Activated naive CD4-positive, alpha-beta T cell treated with anti-CD3 and anti-CD28 coated beads, Interleukin-2, amount 10 ng/mL, durations not matched to agents 7 days and 5 days (primary cell): ENCODE measurements at places on chromosomes 3 and 15.

- no peak for DNase-seq
These were observed 134.1 kb downstream of the ARPP21 start for GRCh38 chr3:35773417-35773816.

DNA sequence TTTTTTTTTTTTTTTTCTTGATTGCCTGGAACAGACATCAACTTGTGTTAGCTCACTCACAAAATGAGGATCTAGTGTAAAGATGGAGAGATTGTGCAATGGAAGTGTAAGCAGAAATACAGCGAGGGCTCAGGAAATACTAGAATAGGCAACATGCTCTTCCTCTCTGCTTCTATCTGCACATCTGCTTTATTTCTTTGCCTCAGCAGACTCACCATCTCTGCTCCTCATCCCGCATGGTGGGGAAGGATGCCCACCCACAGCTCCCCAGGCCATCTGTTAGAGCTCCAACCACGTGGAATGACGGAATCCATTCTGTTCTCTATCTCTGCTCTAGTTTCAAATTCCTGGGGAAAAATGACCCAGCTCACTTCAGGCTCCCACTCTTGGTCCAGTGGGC, 128.0 kb upstream of the ADAMTS9 start:
- no peak for DNase-seq

DNA sequence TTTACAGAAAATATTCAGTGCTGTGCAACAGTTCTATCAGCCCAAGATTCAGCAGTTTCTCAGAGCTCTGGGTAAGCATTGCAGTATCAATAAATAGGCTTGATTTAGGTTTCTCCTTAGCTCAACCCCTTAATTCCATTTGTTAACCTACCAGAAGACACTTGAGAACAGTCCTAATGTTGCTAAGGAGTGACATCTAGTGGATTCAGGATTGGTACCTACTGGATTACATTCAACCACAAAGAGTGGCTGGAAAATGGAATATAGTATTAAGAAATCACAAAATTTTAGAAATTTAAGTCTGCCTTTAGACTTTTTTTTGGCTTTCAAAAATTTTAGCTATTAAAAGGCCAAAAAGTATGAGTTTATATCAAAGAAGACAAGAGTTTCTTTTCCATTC, 34.7 kb downstream of the POLG start:
- DNase-seq, result no peak

- no peak for DNase-seq
These were observed 32.8 kb downstream of the CDIN1 start for GRCh38 chr15:36612063-36612788.

DNA sequence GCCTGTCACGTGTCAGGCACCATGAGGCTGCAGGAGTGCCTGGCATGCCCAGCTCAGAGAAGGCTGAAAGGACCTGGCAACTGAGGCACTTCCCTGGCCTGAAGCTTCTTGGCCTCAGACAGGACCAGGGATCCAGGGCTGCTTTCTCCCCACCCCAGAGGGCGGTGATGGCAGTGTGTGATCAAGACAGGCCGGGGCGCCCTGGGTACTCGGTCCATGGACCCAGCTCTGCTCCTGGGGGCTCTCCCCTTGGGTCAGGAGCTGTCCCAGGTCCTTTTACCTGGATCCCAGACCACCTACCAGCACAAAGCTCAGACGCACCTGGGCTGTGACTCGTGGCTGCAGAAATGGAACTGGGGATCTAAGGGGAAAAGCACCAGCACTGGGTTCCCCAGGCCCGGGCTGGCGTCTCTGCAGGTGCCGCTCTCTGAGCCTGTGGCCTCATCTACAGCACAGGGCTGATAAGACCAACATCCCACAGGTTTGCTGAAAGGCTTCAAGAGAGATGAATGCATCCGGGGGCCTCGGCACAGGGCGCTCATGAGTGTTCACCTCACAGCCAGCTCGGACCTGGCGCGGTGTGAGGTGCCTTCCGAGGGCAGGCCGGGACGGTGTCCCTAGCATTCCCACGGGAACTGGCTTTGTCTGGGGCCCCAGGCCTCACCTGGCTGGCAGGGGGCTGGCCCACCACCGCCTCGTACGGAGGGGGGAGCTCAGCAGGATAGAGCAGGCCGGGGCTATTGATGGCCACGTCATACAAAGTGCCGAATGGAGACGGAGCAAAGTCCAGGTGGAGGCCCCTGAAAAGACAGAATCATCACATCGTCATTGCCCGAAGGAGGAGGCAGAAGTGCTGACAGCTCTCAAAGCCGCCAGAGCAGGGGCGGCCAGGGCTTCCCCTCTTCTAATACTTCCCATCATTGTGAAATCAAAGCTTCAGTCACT, 133.6 kb downstream of the NSMCE3 start:
- DNase-seq, result no peak

DNA sequence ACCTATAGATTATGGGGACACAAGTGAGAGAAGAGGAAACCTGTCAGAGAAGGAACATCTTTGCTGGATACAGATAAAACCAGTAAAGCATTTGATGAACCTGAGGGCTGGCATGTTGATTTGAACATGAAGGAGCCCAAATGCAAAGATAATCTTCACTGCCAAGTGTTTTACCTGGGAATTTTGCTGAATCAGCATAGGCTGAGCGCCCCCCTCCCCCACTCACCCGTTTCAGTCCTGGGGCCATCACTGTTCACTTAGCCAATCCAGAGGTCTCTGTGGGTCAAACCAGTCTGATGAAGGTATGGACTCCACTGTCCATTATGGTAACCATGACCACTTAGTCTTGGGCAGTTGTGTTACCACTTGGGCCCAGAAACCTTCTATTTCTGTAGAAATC, 466.0 kb upstream of the GRM7 start:
- no peak for DNase-seq

DNA sequence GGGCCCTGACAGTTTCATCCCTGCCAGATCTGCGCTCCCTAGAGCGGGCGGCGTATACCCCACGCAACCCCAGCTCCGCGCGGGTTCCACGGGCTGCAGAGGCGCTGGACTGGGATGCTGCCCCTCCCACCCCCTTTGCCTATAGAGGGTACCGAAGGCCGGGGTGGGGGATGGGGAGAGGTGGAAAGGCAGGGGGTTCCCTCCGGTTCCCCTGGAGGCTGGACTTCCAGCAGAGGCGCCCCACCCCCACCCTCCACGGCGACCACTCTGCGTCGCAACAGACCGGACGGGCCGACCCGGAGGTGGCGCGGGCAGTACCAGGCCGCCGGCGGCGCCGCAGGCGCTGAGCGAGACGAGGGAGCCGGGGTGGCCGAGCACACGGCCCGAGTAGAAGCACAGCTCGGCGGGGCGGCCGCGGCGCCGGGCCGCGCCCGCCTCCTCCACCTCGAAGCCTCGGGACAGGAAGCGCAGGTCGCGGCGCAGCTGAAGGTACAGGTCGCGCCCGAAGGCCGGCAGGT, 995 bp downstream of the ADAMTS17 start:
- DNase-seq, result no peak

DNA sequence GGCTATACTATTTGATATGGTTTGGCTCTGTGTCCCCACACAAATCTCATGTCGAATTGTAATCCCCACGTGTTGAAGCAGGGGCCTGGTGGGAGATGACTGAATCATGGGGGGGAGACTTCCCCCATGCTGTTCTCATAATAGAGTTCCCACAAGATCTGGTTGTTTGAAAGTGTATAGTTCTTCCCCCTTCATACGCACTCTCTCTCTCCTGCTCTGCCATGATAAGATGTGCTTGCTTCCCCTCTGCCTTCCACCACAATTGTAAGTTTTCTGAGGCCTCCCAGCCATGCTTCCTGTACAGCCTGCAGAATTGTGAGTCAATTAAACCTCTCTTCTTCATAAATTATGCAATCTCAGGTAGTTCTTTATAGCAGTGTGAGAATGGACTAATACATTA, 290.1 kb upstream of the CHRM5 start:
- DNase-seq, result no peak

DNA sequence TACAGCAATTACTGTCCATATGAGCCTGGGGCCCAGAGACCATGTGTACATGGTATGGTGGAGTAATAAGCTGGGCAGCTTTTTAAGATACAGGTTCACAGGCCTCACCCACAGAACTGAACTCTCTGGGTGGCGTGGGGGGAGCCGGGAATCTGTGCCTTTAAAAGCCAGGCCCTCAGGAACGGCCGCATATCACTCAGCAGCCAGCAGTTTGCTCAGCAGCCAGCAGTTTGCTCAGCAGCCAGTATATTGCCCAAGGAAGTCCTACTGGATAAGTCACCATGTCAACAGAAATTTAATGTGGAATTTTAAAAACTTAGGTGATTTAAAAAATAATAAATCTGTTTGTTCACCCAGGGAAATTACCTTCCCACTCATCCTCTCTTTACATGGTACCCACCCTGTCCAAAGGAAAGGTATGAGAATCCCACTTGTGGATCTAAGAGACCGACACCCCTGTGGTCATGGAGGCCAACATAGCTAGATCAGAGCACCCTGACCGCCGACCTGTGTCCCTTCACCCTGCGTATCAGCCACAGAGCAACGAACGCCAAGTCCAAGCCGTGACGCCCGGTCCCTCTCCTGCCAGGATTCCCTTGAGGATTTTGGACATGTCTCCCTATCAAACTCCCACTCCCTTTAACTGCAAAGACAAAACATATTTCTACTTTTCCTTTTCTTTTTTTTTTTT, 95.7 kb upstream of the CHRM5 start:
- DNase-seq, result no peak

DNA sequence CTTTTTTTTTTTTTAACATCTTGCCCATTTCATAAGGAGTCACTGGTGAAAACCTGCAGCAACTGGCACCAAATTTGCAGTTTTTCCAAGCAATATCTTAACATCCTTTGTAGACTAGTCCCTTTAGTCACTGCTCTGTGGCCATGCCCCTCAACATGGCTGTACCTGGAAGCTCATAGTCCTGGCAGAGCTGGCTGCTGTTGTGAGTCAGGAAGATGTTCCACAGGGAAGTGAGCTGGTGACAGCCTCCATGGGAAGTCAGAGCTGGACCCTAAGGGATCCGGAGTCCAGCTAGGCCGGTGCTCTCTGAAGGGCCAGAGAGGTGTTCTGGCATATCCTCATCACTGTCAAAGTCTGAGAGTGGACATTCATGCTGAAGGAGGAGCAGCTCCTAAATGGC, 99.3 kb upstream of the ZBED2 start:
- DNase-seq, result no peak

DNA sequence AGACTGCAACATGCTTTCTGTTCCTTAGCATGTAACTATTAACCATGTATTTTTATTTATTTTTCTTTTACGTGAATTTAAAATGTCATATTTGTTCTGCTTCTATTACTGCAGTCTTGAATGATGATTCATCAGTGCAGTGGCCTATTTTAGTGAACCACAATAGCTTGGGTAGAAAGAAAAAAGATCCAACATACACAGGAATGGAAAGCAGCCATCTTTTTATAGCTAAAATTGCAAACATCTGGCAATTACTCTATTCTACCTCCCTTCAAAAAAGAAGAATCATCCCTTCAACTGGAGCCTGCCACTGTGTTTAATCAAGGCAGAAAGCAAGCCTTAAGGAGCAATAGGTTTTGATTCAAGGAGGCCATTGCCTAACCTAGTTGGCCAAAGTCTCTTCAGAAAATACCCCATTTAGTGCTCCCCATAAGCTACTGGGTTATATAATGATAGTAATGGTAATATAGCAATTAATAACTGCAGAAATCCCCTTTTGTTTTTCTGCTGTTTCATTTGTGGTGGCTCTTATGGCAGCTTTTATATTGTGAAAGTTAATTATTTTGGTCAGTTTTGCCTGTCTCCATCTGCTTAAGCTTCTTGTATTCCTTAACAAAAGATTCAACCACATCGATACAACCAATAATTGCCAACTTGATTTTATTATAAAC, 267.3 kb downstream of the LPP start:
- no peak for DNase-seq

DNA sequence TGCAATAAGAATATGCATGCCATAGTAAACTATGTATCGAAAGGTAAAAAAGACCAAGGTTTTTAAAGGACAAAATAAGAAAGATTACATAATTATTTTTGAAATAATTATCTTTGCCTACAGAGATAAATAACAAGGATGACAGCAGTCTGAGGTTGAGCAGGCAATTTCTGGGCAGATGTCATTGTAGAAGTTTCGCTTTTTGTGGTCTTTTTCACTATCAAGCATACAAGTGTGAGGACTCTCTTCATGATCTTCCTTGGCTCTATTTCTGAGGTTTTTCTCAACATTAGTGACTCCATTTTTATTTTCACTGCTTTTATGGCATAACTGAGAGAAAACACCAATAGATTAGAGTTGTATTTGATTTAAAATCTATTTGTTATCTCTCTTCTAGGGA, 1337.9 kb upstream of the EPHA6 start:
- DNase-seq, result no peak

GRCh38 chr3:169552533-169552932, 111.0 kb downstream of the MECOM start:
- no peak for DNase-seq

DNA sequence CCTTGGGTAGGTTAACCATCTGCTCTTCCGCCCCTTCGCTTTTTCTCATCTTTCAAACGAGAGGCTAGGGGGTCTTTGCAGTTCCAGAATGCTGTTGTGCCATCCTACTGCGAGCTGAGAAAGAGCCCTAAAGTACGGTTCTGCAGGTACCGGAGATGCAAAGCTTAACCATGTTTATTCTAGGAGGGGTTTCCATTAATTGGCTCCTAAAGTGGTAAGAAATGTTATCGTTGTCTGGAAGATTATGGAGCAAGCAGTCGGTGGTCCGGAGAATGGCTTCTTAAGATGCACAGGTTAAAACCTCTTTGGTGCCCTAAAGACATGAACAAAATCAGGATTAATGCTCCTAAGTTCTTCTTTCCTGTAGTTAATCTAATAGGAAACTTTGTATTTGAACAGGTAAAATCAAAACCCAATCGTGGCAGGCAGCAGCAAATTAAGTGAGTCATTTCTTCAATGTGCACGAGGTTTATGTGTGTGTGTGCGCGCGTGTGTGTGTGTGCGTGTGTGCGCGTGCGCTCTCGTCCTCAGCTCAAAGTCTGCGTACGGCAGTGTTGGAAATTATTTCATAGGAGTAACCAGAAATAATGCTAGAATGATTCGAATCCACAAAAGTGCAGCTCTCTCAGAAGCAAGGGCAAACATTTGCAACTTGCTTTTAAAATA, 772 bp downstream of the FAM81A start:
- no peak for DNase-seq

GRCh38 chr15:42046597-42046996, 25.8 kb upstream of the PLA2G4E start:
- no peak for DNase-seq

- DNase-seq, result peak; percentile 31
These were observed 47.4 kb downstream of the CMTM8 start for GRCh38 chr3:32285891-32286290.
